ENCODE measurements at places on chromosomes 7 and 10.

- no peak for DNase-seq
Measured at GRCh38 chr7:105892387-105892786, 16.0 kb upstream of the ATXN7L1 start.

DNA sequence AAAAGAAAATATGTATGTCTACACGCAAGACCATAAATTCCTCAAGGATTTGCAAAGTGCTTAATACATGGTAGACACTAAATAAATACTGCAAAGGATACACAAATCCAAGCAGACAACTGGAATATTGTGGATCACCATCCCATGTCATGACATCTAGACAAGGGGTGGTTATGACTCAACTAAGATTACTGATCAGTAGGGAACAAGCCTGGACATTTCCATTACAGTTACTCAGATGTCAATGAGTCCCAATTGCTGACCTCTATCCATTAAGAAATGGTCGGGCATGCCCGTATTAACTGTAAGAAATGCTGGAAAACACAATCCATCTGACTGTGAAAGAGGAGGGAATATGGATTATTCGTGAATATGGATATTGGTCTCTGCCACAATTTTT is 27.6 kb upstream of the RUFY2 start:
- DNase-seq, result no peak

DNA sequence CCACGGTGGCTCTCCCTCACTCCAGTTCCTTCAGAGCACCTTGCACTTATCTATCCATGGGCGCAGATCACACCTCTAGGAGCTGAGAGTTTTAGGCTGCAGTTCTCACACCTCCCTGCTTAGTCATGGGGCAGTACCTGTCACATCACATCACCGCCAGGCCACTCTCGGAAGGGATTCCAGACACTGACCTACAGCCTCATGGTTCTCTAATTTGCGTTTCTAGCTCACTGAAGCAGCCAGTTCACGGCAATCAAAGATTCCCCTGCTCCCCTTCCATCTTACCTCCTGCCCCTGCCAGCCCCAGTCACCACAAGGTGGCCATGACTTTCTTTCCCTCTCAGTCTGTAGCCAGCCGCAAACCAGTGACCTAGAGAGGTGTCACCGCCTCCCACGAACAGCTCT is 34.2 kb downstream of the ADRB1 start:
- no peak for DNase-seq

GRCh38 chr7:89023206-89023605 is 227.7 kb upstream of the TEX47 start:
- no peak for DNase-seq

DNA sequence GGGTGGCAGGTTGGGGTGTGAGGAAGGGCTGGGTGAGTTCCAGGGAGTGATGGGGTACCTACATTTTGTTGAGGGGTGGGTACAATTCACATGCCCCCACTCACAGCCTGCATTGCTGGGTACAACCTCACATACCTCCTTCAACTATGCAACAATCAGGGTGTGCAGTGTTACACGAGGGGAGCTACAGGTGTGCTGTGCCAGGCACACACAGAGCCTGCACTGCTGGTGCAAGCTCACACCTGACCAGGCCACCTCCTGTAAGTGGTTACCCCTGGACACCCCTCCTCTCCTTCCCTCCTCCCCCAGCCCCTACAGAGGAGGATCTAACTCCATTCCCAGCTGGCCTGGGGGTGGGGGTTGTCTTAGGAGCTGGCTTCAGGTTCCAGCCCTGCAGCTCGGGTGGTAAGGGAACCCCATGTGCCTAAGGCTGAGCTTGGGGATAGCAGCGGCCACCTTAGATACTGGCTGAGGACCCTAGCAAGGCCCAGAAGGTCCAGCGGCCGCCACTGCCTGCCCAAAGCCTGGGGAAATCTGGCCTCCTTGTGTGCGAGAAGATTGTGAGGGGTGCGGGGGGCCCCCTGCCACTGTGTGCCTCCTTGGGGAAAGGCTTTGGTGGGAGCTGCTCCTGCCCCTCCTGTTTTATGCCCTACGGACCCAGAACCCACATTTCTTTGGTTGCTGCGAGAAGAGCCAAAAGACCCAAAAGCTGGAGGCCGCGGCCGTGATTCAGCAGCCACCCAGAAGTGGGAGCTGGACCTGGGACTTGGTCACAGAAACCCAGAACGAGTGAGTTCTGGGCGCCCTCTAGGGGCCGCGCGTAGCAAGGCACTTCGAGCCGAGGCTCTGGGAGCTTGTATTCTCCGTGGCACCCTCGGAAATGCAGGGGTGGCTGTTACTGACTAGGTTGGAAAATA is 10.8 kb downstream of the TLX1 start:
- peak; percentile 74 for DNase-seq

- no peak for DNase-seq
Measured at GRCh38 chr10:126518218-126519080, 130.2 kb upstream of the ADAM12 start.

DNA sequence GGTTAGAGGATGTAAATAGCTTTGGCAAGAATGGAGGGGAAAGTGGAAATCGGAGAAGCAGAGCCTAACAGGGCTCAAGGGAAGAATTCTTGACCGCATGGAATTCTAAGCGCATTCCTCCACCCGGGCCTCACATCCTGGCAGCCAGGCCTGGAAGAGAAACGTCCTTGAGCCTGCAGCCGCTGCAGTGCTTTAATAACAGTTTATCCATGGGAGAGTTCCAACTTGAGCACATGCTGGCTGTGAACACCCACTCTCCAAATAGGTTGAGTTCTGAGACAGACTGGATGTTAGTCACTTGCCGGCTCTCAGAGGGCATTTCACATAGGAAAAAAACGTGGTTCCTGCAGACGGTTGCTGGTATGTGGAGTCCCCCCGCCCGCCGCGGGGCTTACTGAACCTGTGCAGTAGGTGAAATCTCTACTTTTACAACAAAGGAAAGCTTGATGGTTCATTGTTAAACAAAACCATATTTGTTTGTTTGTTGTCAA is 61.4 kb upstream of the STEAP1B start:
- DNase-seq, result no peak

- DNase-seq, result no peak
Measured at GRCh38 chr10:30476511-30477155, 42.6 kb downstream of the MAP3K8 start.

GRCh38 chr7:79912213-79912633 is 222.4 kb upstream of the GNAI1 start:
- no peak for DNase-seq

- DNase-seq, result no peak
Measured at GRCh38 chr7:131015657-131015958, 281.6 kb upstream of the KLF14 start.

DNA sequence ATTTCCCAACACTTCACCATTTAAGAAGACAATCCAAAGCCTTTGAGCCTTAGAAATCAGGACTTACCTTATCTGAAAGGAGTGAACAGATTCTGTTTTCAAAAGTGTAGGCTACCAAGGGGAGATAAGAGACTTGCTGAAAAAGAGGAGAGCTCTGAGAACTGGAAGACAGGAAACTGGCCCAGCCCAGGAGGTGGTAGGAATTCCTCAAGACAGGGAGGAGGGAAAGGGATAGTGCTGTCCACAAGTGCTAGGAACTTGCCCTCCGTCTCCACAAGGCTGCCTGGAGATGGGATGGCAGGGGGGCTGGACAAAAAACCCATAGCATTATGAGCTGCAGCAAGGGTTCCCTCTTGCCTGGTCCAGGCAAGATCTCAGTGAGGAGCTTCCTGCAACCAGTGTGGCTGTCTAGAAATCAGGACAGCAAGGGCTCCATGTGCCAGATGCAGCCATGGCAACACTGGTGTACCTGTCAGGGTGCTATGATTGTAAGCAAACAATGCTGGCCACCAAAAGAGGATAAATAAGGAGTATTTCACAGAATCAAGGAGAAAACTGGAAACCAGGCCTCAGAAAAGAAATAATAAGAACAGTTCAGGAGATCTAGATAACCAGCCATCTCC is 22.7 kb upstream of the FRMD4A start:
- DNase-seq, result no peak

DNA sequence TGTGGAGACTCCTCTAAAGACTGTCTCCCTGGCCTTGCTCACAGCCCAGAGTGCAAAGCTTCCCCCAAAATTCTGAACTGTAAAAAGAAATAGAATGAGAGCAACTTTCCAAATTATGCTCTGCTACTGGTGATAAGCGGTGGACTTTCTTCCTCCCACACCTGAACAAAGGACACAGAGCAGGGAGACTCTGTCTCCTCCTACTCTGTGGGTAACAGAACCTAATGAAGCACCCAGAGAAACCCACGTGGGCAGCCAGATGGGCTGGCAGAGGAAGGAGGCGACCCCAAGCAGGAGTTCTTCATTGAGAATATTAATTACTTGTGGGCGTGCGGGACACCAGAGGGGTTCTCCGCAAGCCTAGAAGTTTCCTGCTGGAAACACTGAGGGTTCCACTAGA is 139.5 kb downstream of the KMT2E start:
- DNase-seq, result no peak

DNA sequence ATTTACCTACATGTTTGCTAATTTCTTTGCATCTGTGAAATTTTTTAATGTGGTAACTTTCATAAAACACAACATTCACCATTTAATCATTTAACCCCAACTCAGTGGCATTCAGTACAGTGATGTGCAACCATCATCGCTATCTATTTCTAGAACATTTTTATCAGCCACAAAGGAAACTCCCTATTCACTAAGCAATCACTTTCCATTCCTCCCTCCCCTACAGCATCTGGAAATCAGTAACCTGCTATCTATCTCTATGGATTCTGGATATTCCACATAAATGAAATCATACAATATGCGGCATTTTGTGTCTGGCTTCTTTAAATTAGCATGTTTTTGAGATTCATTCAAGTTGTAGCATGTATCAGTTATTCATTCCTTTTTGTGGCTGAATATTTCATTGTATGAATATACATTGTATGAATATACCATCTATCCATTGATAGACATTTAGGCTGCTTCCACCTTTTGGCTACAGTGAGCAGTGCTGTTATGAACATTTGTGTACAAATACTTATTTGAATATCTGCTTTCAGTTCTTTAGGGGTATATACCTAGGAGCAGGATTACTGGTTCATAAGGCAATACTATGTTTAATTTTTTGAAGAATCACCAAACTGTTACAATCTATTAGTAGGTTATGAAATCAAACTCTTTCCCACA is 19.4 kb upstream of the BPGM start:
- DNase-seq, result no peak

GRCh38 chr10:6537770-6538169 is 42.3 kb downstream of the PRKCQ start:
- no peak for DNase-seq

DNA sequence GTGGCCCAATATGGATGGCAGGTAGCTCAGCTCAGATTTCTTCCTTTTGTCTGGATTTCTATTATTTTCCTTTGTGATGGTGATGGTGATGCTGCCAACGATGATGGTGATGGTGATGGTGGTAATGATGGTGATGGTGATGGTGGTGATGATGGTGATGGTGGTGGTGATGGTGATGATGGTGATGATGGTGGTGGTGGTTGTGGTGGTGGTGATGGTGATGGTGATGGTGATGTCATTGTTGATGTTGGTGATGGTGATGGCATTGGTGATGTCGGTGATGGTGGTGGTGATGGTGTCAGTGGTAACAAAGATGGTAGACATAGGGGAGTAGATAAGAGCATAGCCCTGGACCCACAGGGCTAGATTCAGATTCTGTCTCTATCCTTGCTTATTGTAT is 25.4 kb downstream of the TTYH3 start:
- no peak for DNase-seq

DNA sequence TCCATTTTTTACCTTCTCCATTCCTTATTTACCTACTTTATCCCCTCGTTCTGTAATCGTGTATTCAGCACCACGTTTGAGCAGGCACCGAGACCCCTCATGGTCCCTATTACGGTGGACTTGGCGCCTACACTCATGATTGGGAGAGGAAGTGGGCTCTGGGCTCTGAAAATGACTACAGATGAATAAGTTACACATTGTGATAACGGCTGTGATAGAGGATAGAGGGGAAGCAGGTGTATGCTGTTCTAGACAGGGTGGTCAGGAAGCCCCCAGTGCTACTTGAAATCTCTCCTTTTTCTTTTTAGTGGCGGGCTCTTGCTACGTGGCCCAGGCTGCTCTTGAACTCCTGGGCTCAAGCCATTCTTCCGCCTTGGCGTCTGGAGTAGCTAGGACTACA is 59.8 kb downstream of the CAMK1D start:
- DNase-seq, result no peak

- no peak for DNase-seq
Measured at GRCh38 chr10:70799124-70799523, 13.9 kb upstream of the TBATA start.

DNA sequence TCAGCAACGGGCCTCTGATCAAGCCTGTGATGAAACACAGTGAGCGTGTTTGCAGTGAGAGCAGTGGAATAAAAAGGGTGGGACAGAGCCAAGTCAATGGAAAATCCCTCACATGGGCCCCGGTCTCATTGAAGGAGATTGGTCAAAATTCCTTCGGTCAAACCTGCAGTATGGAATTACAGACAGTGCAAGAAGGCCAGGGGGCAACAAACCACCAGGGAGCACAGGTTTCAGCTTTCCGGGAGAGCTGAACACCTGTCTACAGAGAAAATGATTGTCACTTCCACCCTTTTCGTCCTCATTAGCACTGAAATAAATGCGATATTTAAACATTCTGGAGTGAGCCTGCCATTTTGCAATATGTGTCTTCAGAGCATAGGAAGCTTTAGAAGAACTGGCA is 92.9 kb downstream of the GPR26 start:
- DNase-seq, result no peak

- no peak for DNase-seq
Measured at GRCh38 chr7:26224359-26224758, 22.8 kb downstream of the CBX3 start.

- no peak for DNase-seq
Measured at GRCh38 chr10:128956149-128956548, 510.9 kb upstream of the MGMT start.

- DNase-seq, result no peak
Measured at GRCh38 chr10:86348321-86349210, 18.0 kb downstream of the GRID1 start.

GRCh38 chr7:151139791-151140190 is 27.7 kb downstream of the GBX1 start:
- DNase-seq, result no peak

- DNase-seq, result no peak
Measured at GRCh38 chr10:4070184-4070583, 285.2 kb upstream of the KLF6 start.

- no peak for DNase-seq
Measured at GRCh38 chr10:95297402-95297801, 6.6 kb upstream of the PDLIM1 start.

DNA sequence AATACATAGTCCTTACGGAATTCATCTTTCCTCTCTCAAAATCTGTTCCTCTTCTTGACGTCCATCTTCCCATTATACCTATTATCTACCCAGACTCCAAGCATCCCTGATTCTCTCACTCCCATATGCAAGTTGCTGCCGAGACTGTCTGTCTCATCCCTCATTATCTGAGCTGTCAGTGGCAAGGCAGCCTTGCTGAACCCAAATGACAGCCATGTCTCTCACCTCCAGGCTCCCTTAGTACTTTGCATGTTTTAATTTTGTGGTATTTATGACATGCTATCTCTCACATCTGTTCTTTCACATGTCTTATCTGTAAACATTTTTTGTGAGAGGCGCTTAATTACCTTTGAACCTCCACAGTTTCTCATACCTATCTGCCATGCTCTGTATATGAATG is 54.4 kb upstream of the IFRD1 start:
- no peak for DNase-seq

GRCh38 chr7:116707289-116707688 is 35.3 kb downstream of the MET start:
- no peak for DNase-seq
